ENCODE measurements at places on chromosomes 2 and 18. TPM values are rescaled to one million over a fixed set of nuclear protein-coding genes. Genes with fewer than 3 reads are reported as not detected.

The IL36A gene
- not detected for polyA plus RNA-seq

The CLEC4F gene
- not detected for polyA plus RNA-seq

The GCKR gene
- 2.9 TPM for polyA plus RNA-seq

The TMBIM1 gene
- polyA plus RNA-seq, result 21.6 TPM

DNA sequence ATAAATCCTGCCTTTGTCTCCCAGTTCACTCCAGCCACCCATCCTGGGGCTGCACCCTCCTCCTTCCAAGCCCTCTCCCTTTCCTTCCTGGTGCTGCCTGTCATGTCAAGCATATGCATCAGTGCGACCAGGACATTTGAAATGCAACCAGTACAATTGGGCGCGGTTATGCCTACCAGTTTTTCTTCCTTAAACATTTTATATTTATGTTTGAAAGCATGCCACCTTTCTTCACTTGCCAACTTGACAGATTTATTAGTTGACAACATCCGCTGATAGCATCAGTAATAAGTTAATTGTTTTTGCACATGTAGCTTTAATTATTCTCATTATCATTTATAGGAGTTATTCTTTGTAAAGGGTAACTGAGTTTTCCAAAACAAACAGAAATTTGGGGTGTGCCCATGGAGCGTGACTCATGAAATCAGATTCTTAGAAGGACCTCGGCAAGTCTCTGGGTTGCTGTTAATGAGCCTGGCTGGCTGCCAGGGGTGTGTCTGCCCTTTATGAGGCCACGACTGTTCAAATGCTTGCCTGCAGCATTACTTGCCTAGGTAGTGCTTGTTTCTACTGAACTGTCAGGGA lies 32.8 kb upstream of the IL1B start:
- DNase-seq, result no peak

GRCh38 chr18:57523171-57523956 lies 63.1 kb downstream of the FECH start:
- DNase-seq, result no peak

- DNase-seq, result no peak
Measured at GRCh38 chr18:10166164-10166807, 252.5 kb downstream of the VAPA start.

- DNase-seq, result no peak
Measured at GRCh38 chr2:20476950-20477349, 30.1 kb downstream of the RHOB start.

DNA sequence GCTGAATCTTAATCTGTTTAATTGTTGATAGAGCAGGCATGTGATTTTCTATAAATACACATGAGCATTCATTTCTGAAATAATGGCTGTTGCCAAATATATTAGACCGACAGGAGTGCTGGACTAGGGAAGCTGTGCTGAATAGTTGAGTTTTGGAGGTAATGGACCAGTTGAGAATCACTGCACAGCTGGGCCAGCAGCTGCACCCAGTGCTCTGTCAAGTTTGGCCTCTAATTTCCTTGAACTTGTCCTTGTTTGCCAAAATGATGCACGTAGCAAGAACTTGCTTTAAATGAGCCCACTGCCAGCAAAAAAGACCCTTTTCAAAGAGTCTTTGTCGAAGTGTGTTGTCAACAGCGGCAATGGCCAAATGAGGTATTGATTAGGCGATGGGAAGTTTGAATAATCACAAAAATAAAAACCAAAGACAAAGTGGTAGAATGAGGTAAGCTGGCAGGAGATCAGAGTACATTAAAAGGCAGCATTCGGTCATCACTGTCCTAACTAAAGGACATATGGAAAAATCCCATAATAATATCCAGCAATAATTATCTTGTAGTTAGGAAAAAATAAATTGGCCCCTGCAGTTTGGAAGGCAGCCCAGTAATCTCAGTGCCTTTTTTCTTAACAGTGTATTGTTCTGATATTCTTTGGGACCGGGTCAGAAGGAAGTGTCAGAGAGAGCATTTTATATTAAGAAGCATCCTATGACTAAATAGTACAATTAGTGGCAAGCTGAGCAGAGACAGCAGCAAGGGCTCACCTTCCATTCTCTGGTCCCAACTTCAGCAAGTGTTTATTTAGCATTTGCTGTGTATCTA lies 126.2 kb downstream of the RAPGEF4 start:
- no peak for DNase-seq

DNA sequence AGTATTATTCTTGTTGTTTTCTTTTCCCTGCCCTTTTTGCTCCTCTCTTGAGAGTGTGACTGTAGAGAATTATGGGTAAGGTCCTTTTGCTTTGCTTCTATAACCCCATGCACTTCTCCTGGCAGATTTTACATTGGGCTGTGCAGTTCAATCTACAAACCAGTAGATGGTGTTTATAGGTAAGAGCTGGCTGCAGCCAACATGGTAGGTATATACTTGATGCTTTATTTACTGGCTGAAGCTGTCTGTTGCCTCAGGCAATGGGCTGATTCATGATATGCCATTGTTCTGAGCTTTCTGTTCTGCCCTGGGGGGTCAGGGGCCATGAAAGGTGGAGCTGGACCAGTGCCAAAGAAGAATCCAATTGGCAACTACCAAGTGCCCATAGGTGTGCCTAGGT lies 48.3 kb upstream of the MYL1 start:
- DNase-seq, result no peak

DNA sequence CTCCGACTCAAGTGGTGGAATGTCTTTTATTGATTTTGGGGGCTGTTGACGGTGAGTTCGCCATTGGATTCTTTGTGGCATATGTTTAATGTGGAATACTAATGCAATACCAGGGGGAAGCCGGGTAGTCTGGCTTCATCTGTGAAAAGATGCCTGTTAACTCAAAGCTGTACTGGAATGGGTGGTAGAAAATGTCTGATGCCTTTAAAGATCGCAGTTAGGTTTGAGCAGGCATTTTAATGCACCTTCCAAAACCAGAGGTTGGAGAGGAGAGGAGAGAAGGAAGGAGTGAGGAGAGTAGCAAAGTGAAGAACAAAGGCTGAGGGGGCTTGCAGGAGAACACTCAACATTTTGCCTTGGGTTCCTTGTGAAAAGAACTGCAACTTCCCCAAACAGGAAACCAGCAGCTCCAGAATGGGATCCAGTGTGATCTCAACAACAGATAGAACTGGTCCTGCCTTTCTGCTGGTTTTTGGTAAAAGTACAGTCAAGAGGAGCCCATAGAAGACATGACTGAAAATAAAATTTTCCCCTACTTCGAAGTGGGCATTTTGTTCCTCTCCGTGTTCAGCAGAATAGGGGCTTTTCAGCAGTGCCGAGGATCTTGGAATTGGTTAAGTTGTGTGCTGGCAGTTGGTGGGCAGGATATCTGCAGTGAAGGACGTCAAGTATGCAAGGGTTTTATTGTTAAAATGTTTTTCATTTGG lies 1.5 kb downstream of the ZNF532 start:
- DNase-seq, result peak; percentile 73

DNA sequence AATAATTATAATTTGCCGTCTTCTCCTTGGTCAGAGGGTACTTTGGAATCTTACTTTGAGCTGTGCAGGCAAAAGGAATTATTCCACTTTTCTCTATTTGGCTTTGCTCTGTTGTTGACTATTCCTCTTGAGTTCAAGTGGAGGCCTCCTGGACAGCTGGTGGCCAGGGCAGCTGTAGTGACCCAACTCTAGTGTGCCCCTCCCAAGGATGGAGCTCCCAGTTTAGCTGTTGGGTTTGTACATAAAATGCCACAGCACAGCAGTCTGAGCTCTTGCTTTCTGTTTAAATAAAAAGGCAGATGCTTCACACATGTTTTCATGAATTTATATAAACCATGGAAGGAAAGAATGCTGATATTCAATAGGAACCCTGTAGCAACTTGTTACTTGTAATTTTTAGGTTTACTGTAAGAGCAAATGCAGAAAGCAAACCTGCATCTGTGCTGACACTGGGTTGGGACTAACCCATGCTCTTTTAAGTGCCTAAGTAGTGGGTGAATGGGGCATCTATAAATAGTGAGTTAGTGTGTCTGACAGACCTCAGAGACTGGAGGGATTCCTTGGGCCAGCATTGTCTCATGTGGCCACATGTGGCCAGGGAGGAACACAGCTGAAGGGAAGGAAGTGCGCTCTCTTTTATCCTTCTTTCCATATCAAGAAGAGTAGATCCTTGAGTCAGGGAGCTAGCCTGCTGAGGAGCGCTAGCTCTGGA lies 121.8 kb downstream of the FHOD3 start:
- DNase-seq, result no peak

DNA sequence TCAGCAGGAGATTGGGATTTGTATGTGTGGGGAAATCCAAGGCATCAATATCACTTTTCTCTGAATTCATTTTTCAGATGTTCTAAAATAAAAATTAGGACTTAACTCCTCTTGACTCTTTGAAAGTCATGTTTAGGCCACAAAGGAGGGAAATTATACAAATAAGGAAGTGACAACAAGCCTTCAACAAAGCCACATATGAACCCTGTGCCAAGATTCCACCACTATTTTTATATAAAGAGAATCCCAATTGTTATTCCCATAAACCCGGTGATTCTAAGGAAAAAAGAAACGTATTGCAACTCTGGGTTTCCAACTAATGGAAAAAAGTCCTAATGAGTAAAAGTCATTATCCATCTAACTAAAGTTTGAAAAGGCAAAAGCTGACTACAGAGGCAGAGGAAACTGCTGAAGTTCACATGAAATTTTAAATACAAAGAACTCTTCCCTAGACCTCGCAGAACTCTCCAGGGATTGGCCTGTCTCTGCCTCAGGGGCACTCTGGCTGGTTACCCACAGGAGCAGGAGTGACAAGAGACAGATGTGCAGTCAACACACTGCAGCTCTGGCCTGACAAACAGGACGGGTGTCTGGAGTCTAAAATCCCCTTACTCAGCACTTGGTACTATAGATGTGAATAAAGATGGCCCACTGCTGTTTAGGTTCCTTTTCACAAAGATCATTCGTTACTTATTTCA lies 11.5 kb downstream of the NPC1 start:
- no peak for DNase-seq

DNA sequence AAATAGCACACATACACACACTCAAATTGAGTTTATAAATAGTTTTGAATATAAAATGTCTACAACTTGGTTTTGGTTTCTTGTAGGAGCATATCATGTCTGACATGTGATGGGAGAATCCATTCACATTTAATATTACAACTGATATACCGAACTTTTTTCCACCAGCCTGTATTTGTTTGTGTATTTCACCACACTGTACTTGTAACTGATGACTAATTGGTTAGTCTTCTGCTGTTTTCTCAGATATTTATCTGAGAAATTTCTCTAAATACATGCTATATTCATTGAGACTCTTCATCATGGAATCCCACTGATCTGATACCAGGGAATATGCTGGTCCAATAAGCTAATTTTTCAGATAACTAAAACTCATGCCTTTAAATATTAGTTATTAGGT lies 56.3 kb upstream of the UBXN4 start:
- DNase-seq, result no peak

DNA sequence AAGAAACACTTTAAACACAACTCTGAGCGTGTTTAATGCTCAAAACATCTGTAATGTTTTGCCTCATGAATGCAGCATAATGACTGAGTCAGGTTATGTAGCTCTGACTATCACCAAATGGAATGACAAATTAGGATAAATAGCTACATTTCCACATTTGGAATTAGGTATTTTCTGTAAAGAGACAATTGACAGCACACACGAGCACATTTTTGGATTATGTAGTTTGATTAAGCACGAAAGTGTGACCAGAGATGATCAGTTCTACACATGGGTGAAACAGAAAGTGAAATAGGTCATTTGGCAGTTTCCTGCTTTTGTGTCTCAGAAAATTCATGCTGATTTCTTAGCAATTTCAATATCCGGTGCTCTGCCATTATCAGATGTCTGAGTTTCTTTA lies 29.0 kb downstream of the LPIN1 start:
- no peak for DNase-seq

DNA sequence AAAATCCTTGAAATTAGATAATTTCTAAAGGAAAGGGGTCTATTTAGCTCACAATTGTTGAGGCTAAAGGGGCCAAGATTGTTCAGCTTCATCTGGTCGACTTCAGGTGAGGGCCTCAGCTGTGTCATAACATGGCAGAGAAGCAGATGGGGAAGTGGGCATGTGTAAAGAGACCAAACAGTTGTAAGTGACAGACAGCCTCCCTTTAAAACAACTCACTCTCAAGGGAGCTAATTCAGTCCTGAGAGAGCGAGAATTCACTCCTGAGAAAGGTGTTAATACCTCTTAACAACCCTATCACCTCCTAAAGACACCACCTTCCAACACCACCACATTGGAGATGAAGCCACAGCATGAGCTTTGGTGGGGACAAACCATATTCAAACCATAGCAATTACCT lies 62.4 kb downstream of the KCMF1 start:
- no peak for DNase-seq

GRCh38 chr2:9594366-9595054 lies 36.3 kb downstream of the YWHAQ start:
- no peak for DNase-seq
